Activated T-cell treated with anti-CD3 and anti-CD28 coated beads, Interleukin-2, amount 50 U/mL, for 24 hours (primary cell): ENCODE measurements at places on chromosomes 3 and 15.

- H3K27ac ChIP-seq, result peak overlapping the region; percentile 90
- peaks cover 36% of the 10 kb centered on the region for H3K36me3 ChIP-seq
- peaks cover 49% of the 10 kb centered on the region for H3K4me1 ChIP-seq
- DNase-seq, result peak; percentile 79
- H3K27me3 ChIP-seq, result no peaks in the 10 kb centered on the region
Observed at GRCh38 chr15:45635191-45635638, 386 bp downstream of the SQOR start.

- H3K4me1 ChIP-seq, result peaks cover 14% of the 10 kb centered on the region
- DNase-seq, result no peak
- H3K27me3 ChIP-seq, result peaks cover 2% of the 10 kb centered on the region
- H3K36me3 ChIP-seq, result no peaks in the 10 kb centered on the region
- H3K4me3 ChIP-seq, result no peak overlapping the region
Observed at GRCh38 chr3:13854492-13854891, 25.4 kb downstream of the WNT7A start.

GRCh38 chr15:33801954-33802353 is 166.3 kb upstream of the CHRM5 start:
- no peak for DNase-seq
- no peaks in the 10 kb centered on the region for H3K36me3 ChIP-seq
- no peak overlapping the region for H3K4me3 ChIP-seq
- no peaks in the 10 kb centered on the region for H3K4me1 ChIP-seq
- no peak overlapping the region for H3K27ac ChIP-seq

DNA sequence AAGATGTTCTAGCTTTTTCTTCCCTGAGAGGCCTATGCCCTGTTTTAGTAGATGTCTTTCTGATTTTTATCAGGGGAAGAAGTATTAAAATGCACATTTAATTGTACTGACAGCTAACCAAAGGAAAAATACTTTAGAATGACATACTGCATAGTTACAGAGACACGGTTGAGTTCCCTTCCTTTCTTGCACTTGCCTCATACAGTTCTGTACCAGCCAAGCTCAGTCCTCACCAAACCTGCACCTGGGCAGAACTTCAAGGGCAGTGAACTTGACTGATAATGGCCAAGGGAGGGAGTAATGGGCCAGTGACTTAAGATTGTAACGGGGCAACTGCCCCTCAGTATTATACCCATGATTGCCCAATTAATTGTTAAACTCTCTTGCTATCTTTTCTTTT is 34.1 kb upstream of the RASGRP1 start:
- no peaks in the 10 kb centered on the region for H3K4me1 ChIP-seq
- no peak overlapping the region for H3K27ac ChIP-seq
- no peak overlapping the region for H3K4me3 ChIP-seq
- no peaks in the 10 kb centered on the region for H3K36me3 ChIP-seq
- H3K27me3 ChIP-seq, result no peaks in the 10 kb centered on the region

DNA sequence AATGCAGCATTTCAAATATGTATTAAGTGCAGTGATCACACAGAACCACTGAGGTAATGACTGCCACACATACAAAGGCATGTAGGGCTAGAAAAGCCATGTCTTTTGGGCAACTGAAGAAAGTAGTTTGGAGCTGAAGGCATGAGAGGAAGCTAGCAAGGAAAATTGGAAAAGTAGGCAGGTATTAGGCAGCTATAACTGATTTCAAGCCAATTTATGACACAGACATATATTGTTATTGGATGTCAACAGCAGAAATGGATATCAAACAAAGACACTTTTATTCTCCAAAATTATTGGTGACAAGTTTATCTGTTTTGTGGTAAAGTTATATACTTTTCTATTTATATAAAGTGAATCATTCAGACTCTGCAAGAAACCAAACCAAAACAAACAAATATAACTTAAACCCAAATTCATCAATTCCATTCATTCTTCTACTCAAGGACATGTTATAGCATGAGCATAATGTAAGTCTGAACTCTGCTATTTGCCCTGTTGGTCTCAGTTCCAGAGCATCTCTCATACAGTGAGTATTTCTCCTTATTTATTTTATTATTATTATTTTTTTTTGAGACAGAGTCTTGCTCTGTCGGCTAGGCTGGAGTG is 307.4 kb upstream of the COL8A1 start:
- no peak overlapping the region for H3K4me3 ChIP-seq
- no peaks in the 10 kb centered on the region for H3K36me3 ChIP-seq
- H3K4me1 ChIP-seq, result no peaks in the 10 kb centered on the region
- no peaks in the 10 kb centered on the region for H3K27me3 ChIP-seq
- no peak overlapping the region for H3K27ac ChIP-seq

GRCh38 chr3:135581806-135582205 is 383.7 kb upstream of the PPP2R3A start:
- H3K36me3 ChIP-seq, result no peaks in the 10 kb centered on the region
- H3K4me1 ChIP-seq, result no peaks in the 10 kb centered on the region
- H3K4me3 ChIP-seq, result no peak overlapping the region
- no peak overlapping the region for H3K27ac ChIP-seq
- DNase-seq, result no peak
- no peaks in the 10 kb centered on the region for H3K27me3 ChIP-seq

GRCh38 chr3:186929186-186929585 is 1.1 kb upstream of the ST6GAL1 start:
- no peak overlapping the region for H3K27ac ChIP-seq
- peaks cover 31% of the 10 kb centered on the region for H3K4me1 ChIP-seq
- no peaks in the 10 kb centered on the region for H3K27me3 ChIP-seq
- DNase-seq, result no peak
- no peak overlapping the region for H3K4me3 ChIP-seq

DNA sequence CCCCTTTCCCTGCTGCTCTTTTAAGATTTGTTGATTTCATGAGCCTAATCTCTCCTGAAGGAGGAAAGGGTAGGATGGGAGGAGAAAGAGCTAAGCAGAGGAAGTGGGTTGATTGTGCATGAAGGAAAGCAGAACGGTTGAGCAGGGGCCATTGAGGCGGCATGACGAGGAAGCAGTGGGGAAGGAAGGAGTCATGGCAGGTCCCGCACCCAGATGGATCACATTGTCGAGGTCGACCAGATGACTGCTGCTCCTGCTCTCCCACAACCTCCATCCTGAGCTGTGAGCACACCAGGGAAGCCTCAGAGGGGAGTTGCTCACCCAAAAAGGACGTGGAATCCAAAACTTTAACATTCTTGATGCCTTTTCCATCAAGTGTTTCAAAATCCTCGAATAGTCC is 42.8 kb downstream of the ABTB1 start:
- no peaks in the 10 kb centered on the region for H3K36me3 ChIP-seq
- no peak overlapping the region for H3K4me3 ChIP-seq
- no peak for DNase-seq
- peaks cover 3% of the 10 kb centered on the region for H3K27me3 ChIP-seq
- no peaks in the 10 kb centered on the region for H3K4me1 ChIP-seq

DNA sequence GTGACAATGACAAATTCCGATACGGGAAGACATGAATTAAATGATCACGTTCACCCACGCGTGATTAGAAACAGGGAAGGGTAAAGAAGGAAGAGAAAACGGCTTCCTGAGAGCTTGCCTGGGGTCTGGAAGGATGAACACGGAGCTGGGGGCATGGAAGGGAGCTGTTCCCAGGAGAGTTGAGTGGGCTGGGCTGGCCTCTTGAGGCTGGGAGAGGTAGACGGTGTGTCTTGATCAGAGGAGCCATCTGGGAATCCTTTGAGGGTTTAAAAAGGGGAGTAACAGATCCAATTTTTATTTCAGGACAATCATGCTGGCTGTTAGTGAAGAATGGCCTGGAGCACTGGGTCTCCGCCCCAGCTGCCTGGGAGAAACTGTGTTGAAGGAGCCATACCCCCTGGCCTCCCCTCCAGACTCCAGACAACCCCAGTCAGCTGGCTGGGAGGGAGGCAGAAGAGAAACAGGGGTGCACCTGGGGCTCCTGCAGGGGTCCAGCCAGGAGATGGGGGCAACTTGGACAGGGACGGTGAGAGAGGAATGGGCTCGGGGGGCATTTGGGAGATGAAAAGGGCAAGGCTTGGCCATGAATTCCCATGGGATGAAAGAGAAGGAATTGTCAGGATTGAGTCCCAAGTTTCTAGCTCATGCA is 53.6 kb upstream of the CGNL1 start:
- H3K4me3 ChIP-seq, result no peak overlapping the region
- no peak overlapping the region for H3K27ac ChIP-seq
- DNase-seq, result no peak

- no peaks in the 10 kb centered on the region for H3K36me3 ChIP-seq
- no peak overlapping the region for H3K4me3 ChIP-seq
- no peak overlapping the region for H3K27ac ChIP-seq
Observed at GRCh38 chr3:119759962-119760361, 21.9 kb upstream of the NR1I2 start.

- H3K4me1 ChIP-seq, result no peaks in the 10 kb centered on the region
- H3K27me3 ChIP-seq, result no peaks in the 10 kb centered on the region
- no peak overlapping the region for H3K27ac ChIP-seq
Observed at GRCh38 chr3:135897715-135898114, 67.8 kb upstream of the PPP2R3A start.

DNA sequence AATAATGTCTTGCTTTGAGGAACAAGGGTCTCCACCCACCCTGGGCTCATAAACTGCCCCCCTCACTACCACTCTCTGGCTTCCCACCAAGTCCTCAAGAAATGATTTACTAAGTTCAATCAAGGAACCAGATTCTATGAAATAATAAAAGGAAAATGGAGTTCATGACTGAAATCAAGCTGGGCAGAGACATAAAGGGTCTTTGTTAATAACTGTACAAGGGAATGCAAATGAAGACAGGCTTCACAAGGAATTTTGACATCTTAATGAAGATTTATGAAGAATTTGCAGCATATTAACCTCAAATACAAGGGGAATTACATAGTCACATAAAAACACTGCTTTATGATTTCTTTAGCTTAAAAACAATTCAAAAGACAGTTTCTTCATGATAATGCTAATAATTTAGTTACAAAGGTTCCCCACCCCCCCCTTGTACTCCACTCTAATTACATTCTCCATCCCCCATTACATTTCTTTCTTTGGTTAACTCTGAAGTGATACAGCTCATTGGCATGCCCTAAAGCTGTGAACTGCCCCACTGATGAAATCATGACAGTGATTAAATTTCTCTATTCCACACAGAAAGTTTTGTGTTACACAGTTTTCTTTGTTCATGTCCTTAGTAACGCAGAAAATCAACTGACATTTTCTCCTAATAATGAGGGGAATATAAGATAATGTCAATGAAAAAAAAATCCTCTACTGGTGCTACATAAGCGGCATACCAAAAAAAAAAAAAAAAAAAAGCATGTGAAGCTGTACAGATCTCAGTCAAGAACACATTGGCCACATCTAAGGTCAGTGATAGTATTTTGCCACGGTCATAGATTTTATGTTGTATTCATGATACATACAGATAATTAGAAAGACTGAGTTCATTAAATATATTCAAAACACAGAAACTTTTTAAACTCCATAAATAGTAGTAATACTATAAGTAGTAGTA is 54.4 kb downstream of the WWTR1 start:
- H3K4me1 ChIP-seq, result no peaks in the 10 kb centered on the region
- H3K4me3 ChIP-seq, result no peak overlapping the region
- no peak overlapping the region for H3K27ac ChIP-seq
- no peaks in the 10 kb centered on the region for H3K36me3 ChIP-seq
- DNase-seq, result no peak
- H3K27me3 ChIP-seq, result peaks cover 6% of the 10 kb centered on the region

DNA sequence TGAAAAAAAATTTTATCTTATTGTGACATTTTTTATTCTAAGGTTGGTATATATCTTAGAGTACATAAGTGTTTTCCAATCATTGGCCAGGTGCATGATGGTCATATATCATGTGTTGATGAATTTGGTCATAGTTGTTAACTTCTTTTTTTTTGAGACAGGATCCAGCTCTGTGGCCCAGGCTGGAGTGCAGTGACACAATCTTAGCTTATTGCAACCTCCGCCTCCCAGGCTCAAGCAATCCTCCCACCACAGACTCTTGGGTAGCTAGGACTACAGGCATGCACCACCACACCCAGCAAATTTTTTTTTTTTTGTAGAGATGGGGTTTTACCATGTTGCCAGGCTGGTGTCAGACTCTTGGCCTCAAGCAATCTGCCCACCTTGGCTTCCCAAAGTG is 44.0 kb downstream of the PCCB start:
- no peak overlapping the region for H3K27ac ChIP-seq
- H3K27me3 ChIP-seq, result no peaks in the 10 kb centered on the region
- H3K4me3 ChIP-seq, result no peak overlapping the region
- H3K4me1 ChIP-seq, result no peaks in the 10 kb centered on the region
- no peak for DNase-seq

DNA sequence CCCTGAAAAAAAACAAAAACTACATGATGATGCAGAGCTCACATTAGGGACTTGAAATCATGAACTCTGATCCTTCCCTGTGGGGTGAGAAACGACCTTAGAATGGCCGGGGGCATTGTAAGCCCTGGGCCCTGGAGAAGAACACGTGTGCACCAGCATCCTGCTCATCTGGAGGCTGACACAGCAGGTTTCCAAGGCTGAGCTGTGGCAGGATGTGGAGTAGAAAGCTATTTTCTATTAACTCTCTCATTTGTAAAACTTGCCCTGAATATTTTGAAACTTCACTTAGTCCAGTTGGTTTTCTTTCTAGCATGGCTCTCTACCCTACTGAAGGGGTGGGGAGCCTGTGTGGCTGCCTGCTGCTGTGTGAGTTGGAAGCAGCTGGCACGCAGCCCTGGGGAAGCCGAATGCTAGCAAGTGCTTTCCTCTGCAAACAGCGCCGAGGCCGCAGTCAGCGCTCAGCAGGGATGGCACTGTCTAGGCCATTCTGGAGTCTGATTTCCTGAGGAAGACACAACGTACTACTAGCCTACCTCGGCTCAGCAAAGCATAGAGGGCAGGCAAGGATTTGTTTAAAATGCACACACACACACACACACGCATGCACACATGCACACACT is 58.0 kb downstream of the GABRG3 start:
- no peak overlapping the region for H3K4me3 ChIP-seq
- DNase-seq, result no peak
- H3K27me3 ChIP-seq, result peaks cover 2% of the 10 kb centered on the region

DNA sequence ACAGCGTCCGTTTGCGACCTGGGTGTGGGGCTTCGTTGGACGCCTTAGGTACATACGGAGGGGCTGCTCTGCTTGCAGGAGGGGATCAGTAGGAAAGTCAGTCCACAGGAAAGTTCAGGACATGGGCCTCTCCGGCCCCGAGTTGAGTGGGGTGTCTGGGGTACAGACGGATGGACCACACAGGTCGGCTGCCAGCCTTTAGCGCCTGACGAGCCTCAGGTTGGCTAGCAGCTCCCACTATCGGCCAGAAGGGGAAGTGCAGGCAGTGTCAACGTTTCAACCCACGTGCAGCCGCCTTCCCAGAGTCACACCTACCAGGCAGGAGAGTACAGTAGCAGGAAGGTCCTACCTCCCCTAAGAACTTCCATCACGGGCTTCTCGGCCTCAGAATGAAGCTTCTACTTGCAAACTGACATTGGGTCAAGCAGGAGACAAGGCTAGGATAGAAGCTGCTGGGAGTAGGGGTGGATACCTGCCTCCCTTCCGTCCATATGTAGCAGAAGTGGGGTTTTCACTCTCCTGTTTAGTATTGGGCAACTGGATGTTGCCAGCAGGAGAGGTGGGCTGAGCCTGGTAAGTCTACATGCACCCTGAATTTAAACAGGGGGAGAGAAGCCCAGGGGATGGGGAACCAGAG is 1.8 kb upstream of the SCN5A start:
- peak overlapping the region; percentile 39 for H3K4me3 ChIP-seq
- H3K36me3 ChIP-seq, result no peaks in the 10 kb centered on the region
- peaks cover 16% of the 10 kb centered on the region for H3K4me1 ChIP-seq
- peak; percentile 82 for DNase-seq
